ENCODE measurements at places on chromosomes 16 and 17. TPM values are rescaled to one million over a fixed set of nuclear protein-coding genes. Genes with fewer than 3 reads are reported as not detected.

The KCNH6 gene
- total RNA-seq, result not detected

The KRT33A gene
- total RNA-seq, result not detected

The KRTAP16-1 gene
- total RNA-seq, result not detected

The SPPL2C gene
- not detected for total RNA-seq

The ASPHD1 gene
- total RNA-seq, result 26.3 TPM

The SLC22A31 gene
- 1.2 TPM for total RNA-seq

The SHISA6 gene
- total RNA-seq, result not detected

The METRNL gene
- 32.8 TPM for total RNA-seq

The MEOX1 gene
- not detected for total RNA-seq

The ZCCHC14 gene
- total RNA-seq, result 9.5 TPM

The IRF8 gene
- 0.19 TPM for total RNA-seq

The TBC1D3H gene
- total RNA-seq, result not detected

The NKD1 gene
- 0.15 TPM for total RNA-seq

The MRPS34 gene
- total RNA-seq, result 168 TPM

The HAGH gene
- 66.5 TPM for total RNA-seq

The TLCD3A gene
- total RNA-seq, result 60.6 TPM

The PPP1R1B gene
- 0.12 TPM for total RNA-seq

The ABCC3 gene
- 131 TPM for total RNA-seq

The RUNDC3A gene
- 1.1 TPM for total RNA-seq

The CFAP97D1 gene
- not detected for total RNA-seq

The SLC16A13 gene
- total RNA-seq, result 7.5 TPM

The MED1 gene
- 30.4 TPM for total RNA-seq

The EFNB3 gene
- 1.2 TPM for total RNA-seq

The ABCC12 gene
- total RNA-seq, result 0.05 TPM

The TPSD1 gene
- not detected for total RNA-seq

The RCVRN gene
- total RNA-seq, result not detected

The TNFRSF13B gene
- not detected for total RNA-seq

The PYDC1 gene
- total RNA-seq, result not detected

The CAPNS2 gene
- total RNA-seq, result not detected

The IL34 gene
- total RNA-seq, result 0.56 TPM

The TRPV3 gene
- 0.59 TPM for total RNA-seq

The ARHGAP44 gene
- 2.4 TPM for total RNA-seq

The RTN4RL1 gene
- total RNA-seq, result 9.3 TPM

The KRTAP1-5 gene
- total RNA-seq, result not detected

The EVPL gene
- total RNA-seq, result 15.7 TPM

The PRSS8 gene
- total RNA-seq, result 1.1 TPM

The RNF222 gene
- not detected for total RNA-seq

The OTOA gene
- total RNA-seq, result not detected

The DNAJA3 gene
- 69.1 TPM for total RNA-seq

The LHX1 gene
- 0.79 TPM for total RNA-seq

The GGNBP2 gene
- total RNA-seq, result 59.6 TPM

The ZNF500 gene
- total RNA-seq, result 8.9 TPM

The ST6GALNAC1 gene
- total RNA-seq, result 0.49 TPM

The ZFPM1 gene
- total RNA-seq, result 8.1 TPM

The SPAG9 gene
- total RNA-seq, result 80.6 TPM

The CDH16 gene
- 4.4 TPM for total RNA-seq

The C16orf92 gene
- not detected for total RNA-seq

The RNF112 gene
- total RNA-seq, result 0.92 TPM

The KRTAP4-6 gene
- total RNA-seq, result not detected

The NPB gene
- 0.55 TPM for total RNA-seq

The SLC5A10 gene
- total RNA-seq, result 0.26 TPM

The ICAM2 gene
- not detected for total RNA-seq

The CTNS gene
- total RNA-seq, result 10.4 TPM

The TBC1D3E gene
- not detected for total RNA-seq

The CD7 gene
- total RNA-seq, result 0.07 TPM

The DHRS7C gene
- total RNA-seq, result not detected

The KCNJ16 gene
- total RNA-seq, result 0.21 TPM

The EXOC3L1 gene
- 0.29 TPM for total RNA-seq

Data from A549 treated with Mapracorat at 1 μM for 4 hours (cell line).